ENCODE measurements at places on chromosomes 4 and X. TPM values are rescaled to one million over a fixed set of nuclear protein-coding genes. Genes with fewer than 3 reads are reported as not detected.

ADH4 gene
- 689 TPM for total RNA-seq

- DNase-seq: no peak
Observed at GRCh38 chr4:54588404-54588803, 69.4 kb upstream of the KIT start.

HERC6 gene
- total RNA-seq: 3.0 TPM

GRCh38 chr4:154542271-154542879 is 7.8 kb downstream of the PLRG1 start:
- no peak for DNase-seq

DNA sequence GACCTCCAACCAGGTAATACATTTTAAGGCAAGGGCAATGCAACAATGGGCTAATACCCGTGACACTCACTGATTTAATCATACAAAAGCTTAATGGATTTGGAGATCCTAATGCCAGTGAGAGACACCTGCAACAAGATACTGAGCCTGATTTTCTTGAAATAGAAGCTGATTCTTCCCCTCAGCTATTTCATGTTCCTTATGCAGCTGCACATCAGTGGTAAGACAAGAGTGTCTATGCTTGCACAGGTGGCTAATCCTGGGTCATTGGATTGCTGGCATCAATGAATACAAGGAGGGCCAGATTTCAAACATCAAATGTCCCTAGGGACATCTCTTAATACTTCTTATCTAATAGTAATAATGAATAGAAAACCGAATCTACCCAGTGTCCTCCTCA is 139.7 kb downstream of the PPARGC1A start:
- DNase-seq: no peak

SLC30A9 gene
- 22.4 TPM for total RNA-seq

- DNase-seq: no peak
Observed at GRCh38 chr4:124253080-124253479, 459.5 kb downstream of the ANKRD50 start.

RASSF6 gene
- 0.23 TPM for total RNA-seq

DNA sequence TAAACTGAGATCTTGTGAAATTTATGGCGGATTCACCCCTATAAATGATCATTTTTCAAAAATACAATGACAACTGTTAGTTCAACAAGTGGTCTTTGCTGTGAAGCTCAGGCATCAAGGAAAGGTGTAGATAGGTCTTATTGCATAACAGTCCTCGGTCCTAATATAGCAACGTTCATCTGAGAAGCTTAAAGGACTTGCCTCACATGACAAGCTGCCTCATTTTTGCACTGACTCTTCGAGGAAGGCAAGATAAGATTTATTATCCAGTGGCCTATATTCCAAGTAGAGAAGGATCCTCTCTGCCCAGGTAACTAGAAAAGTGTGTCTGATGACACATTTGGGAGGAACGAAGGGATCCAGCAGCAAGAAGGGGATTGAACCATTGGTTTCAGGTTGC is 13.6 kb upstream of the DDX3X start:
- DNase-seq: no peak

FAM53A gene
- total RNA-seq: 2.2 TPM

PNMA6F gene
- total RNA-seq: not detected

DNA sequence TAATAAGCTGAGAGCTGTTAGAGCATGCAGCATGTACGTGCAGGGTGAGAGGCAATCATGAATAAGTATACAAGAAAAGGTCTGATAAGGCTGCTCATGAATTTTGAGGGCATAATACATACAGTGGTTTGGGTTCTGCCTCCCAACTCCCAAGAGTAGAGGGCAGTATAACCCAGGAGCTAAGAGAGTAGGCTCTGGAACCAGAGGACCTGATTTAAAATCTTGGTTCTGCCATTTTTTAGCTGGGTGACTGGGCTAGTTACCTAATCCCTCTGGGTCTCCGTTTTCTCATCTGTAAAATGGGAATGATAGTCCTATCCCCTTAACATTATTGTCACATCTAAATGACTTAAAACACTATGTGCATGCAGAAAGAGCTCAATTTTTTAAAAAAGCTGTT is 85.3 kb downstream of the LNX1 start:
- no peak for DNase-seq

FATE1 gene
- total RNA-seq: not detected

KIT gene
- total RNA-seq: 0.23 TPM

ZNF630 gene
- 1.1 TPM for total RNA-seq

- no peak for DNase-seq
Observed at GRCh38 chr4:150149381-150149780, 71.1 kb downstream of the DCLK2 start.

GRCh38 chrX:15956681-15957080 is 102.1 kb upstream of the AP1S2 start:
- no peak for DNase-seq

- DNase-seq: no peak
Observed at GRCh38 chr4:184368290-184368689, 106.1 kb downstream of the IRF2 start.

KLHL15 gene
- 5.7 TPM for total RNA-seq

GRCh38 chr4:1410491-1411325 is 4.5 kb upstream of the NKX1-1 start:
- DNase-seq: peak; percentile 43

MMRN1 gene
- total RNA-seq: 5.0 TPM

- no peak for DNase-seq
Observed at GRCh38 chr4:151472711-151473110, 63.7 kb downstream of the FHIP1A start.

AKAP14 gene
- not detected for total RNA-seq

- DNase-seq: no peak
Observed at GRCh38 chrX:50988649-50989048, 78.1 kb downstream of the BMP15 start.

GRCh38 chr4:107349266-107349665 is 313.2 kb upstream of the DKK2 start:
- DNase-seq: no peak

DNA sequence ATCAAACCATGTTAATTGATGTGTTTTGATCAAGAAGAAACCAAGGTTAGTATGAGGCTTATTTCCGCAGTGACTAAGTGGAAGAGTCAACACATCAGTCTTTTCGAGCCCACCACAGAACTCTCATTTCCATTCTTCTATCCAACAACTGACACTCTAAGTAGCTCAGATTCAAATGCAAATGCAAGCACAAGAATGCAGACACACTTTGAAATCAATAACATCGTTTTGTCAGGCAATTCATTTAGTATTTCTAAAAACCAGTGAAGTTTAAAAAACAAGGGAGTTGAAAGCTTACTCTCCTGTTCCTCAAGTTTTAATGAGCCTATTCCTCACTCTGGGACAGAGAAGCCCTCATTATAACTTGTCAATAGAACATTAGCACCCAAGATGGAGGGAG is 433.1 kb downstream of the ZIC3 start:
- no peak for DNase-seq

CPZ gene
- total RNA-seq: 0.45 TPM

GRCh38 chrX:82764521-82764920 is 743.6 kb upstream of the POU3F4 start:
- no peak for DNase-seq

DAPP1 gene
- total RNA-seq: 0.78 TPM

- peak; percentile 55 for DNase-seq
Observed at GRCh38 chr4:38670109-38670901, 6.3 kb downstream of the KLF3 start.

DNA sequence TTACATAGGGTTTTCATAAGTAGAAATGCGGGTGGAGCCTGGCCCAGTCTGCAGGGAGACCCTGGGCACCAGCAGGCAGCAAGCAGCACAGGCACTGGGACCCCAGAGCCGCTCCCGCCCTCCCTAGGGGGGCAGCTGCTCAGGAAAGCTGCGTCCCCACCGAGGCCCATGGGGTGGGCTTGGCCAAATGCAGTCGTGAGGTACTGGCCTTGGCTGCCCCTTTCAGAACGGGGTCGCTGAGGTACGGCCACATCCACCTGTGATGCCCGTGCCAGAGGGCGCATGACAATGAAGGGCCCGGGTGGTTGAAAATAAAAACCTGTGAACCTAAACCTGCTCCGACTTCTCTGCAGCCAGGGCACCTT is 16.7 kb downstream of the TMEM175 start:
- no peak for DNase-seq

BLTP1 gene
- 24.8 TPM for total RNA-seq

MXRA5 gene
- total RNA-seq: 0.91 TPM

- DNase-seq: no peak
Observed at GRCh38 chr4:80767944-80768343, 262.6 kb upstream of the BMP3 start.

DNA sequence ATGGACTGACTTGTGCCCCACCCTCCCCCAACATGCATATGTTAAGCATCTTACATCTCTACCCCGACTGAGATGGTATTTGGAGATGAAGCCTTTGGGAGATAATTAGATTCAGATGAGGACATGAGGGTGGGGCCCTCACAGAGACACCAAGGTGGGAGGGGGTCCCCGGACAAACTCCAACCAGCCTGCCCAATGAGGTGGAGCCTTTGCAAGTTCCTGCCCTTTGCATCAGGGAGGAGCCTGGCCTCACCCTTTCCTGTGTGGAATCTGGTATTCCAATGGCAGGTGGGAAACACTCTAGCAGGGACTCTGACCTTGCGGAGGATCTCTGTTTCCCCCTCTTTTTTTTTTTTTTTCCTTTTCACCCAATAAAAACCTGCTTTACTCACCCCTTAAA is 589.9 kb upstream of the BOD1L1 start:
- no peak for DNase-seq

FGD1 gene
- total RNA-seq: 1.1 TPM

FGF5 gene
- not detected for total RNA-seq

GRCh38 chr4:17504081-17504480 is 7.8 kb downstream of the QDPR start:
- DNase-seq: no peak

GRCh38 chrX:111302284-111302683 is 32.0 kb upstream of the CAPN6 start:
- DNase-seq: no peak

VCX gene
- total RNA-seq: not detected

- DNase-seq: no peak
Observed at GRCh38 chr4:55445921-55446577, 50.3 kb downstream of the TMEM165 start.

MAGEA1 gene
- total RNA-seq: not detected
